SK-N-SH (cell line): ENCODE measurements at places on chromosomes 11 and 22.

DNA sequence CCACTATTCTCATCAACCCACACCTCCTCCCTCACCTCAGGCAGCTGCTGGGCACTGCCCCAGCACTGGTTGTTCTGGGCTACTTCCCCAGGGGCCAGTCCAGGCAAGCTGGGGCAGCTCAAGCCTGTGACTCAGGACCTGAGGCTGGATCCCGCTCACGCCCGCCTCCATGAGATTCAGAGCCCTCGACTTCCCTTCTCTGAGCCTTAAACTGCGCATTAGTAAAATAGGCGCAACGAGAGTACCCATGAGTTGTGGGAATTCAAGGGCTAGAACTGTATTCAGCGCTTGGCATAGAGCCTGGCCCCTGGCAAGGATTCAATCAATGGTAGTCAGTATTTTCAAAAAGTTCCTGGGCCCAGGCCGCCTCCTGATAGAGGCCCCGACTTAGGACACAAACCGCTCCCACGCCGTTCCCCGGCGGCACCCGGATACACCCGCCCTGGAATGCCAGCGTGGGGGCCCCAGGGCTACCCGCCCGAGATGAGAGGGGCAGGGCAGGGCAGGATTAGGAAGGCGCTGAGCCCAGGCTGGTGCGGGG is 723 bp upstream of the CD82 start:
- H3K4me3 ChIP-seq = peak overlapping the region; percentile 52
- peaks cover 27% of the 10 kb centered on the region for H3K4me1 ChIP-seq
- no peak for DNase-seq
- H3K36me3 ChIP-seq = no peaks in the 10 kb centered on the region
- H3K27ac ChIP-seq = peak overlapping the region; percentile 89

DNA sequence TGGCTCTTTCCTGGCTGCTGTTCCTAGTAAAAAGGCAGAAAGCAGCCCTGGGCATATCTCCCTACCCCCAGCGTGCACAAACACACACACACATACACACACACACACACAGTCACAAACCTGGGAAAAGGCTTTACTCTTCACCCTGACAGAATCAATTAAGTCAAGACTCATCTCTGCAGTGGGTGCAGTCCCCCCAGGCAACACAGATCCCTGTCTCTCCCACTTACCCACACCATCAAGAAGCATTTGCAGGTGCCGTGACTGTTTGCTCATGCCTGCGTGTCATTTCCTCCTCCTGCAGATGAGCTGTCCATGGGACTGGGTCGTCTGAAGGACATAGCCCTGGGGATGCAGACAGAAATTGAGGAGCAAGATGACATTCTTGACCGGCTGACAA is 28.6 kb downstream of the SNAP29 start:
- no peak overlapping the region for H3K4me3 ChIP-seq
- H3K27me3 ChIP-seq = no peaks in the 10 kb centered on the region
- H3K36me3 ChIP-seq = peaks cover 21% of the 10 kb centered on the region; the same call in 1 of the 2 replicates
- H3K4me1 ChIP-seq = peaks cover 33% of the 10 kb centered on the region; the same call in 1 of the 2 replicates
- peak overlapping the region; percentile 51 for H3K27ac ChIP-seq

GRCh38 chr22:45323695-45324094 is 14.0 kb downstream of the FAM118A start:
- H3K4me3 ChIP-seq = no peak overlapping the region
- peaks cover 17% of the 10 kb centered on the region; the same call in 1 of the 2 replicates for H3K36me3 ChIP-seq
- no peak for DNase-seq

- H3K4me3 ChIP-seq = peak overlapping the region; percentile 32; the same call in 1 of the 2 replicates
- no peak for DNase-seq
- no peaks in the 10 kb centered on the region for H3K27me3 ChIP-seq
- H3K36me3 ChIP-seq = peaks cover 65% of the 10 kb centered on the region
- peak overlapping the region; percentile 98 for H3K27ac ChIP-seq
Measured at GRCh38 chr11:18347471-18348125, 25.2 kb downstream of the GTF2H1 start.

DNA sequence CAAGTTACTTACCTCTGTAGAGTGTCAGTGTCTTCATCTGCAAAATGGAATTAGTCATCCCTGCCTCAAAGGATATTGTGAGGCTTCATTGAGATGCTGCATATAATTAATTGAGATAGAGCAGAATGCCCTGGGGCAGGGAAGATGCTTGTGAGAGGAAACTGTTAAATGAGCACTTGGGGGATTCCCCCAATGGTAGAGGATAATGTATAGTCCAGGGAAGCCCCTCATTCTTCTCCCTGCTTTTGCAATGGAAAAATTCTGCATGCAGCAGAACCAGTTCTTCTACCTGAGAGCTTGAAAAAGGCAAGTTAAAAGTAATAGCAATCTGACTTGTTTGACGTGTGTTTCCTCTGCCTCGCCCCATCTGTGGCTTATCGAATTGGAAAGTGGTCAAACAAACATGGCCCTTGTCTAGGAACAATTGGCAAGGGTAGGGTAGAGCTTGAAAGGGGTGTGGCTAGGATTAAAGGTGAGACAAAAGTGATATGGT is 90.9 kb downstream of the NAV2 start:
- H3K27ac ChIP-seq = no peak overlapping the region
- no peak for DNase-seq
- peaks cover 62% of the 10 kb centered on the region for H3K4me1 ChIP-seq

DNA sequence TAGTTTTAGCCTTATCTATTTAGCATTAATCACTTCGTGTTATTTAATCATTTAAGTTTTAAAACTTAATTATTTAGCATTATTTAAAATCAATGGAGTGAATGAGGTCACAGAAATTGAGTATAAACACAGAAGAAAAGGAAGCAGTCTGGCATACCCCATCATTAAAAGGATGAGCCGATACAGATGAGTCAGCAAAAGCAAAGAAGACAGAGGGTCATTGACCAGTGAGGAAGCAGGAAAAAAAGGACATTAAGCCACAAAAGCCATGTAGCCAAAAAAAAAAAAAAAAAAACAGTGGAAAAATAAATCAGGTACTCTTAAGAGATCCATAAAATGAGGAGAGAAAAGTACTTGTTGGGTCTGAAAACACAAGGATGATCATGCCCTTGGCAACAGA is 71.5 kb downstream of the TYR start:
- no peaks in the 10 kb centered on the region for H3K36me3 ChIP-seq
- no peak for DNase-seq
- H3K27ac ChIP-seq = no peak overlapping the region
- H3K4me3 ChIP-seq = no peak overlapping the region

DNA sequence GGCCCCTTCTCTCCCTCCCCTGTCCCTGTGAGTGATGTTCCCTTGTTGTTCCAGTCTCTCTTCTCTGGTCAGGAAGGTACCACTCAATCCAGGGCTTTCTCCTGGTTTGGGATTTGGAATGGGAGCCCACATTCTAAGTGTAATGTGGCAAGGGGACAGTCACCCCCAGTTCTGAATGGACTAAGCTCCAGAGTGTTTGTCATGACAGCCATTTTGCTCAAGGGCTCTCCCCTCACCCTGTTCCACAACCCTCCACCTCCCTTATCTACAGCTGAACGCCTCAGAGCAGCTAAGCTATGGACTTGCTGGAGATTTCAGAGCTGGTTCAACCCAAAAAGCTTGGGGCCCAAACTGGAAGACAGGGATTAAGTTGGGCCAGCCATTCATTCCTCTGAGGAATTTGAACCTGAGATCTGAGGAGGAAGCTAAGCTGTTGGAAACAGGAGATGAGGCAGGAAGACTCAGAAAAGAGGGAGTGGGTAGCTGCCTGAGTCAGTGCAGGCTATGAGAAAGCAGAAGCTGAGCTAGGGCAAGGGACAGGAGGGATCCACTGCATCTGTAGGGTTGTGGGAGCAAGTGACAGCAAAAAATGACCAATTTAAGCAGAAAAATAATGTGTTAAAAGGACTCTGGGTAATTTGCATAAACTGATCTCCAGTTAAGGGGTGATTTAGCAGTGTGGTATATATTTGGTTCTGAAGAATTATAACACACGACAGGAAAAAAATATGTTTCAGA is 22.9 kb upstream of the FCHSD2 start:
- no peaks in the 10 kb centered on the region for H3K36me3 ChIP-seq
- no peak overlapping the region for H3K4me3 ChIP-seq
- DNase-seq = no peak
- H3K27me3 ChIP-seq = no peaks in the 10 kb centered on the region
- H3K4me1 ChIP-seq = no peaks in the 10 kb centered on the region

DNA sequence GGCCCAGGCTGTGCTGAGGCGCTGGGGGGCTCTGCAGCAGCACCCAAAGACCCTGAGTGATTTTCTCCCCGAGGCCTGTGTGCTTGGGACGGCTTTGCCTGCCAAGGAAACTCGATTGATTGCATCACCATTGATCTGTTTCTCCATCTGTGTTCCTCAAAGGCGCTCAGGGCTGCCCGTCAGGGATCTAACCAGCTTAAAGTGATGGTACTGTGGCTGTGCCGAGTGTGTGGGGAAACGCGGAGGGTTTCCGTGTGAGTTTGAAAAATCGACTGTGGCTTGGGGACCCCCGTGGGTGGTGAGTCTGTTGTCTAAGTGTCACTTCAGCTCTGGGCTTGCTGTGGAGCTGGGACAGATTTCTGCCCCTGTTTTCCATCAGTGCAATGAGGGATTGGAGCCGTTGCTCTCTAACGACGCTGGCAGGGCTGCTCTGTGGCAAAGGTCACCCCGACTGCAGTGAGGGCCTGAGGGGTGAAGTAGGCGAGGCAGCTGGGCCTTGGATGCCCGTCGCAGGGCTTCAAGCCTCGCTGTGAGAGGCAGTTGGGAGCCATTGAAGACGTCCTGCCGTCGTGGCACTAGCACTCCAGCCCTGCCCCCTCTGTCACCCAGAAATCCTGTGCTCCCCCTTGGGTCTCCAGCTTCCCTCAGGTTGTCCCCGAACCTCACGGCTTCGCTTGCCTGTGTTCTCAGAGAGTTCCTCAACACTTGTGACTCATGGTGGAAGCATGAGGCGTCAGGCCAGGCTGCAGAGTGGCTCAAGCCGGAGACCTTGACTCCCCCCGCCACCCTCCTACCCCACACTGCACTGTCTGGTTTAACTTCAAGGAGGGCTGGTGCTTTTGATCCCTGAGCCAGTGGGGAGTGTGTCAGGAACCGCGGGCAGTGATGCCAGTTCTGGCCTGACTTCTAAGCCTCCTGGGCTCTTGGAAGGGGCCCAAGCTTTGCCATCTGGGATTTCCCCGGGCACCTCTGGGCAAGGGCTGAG is 21.8 kb downstream of the CACNA1I start:
- H3K4me3 ChIP-seq = no peak overlapping the region
- H3K4me1 ChIP-seq = peaks cover 19% of the 10 kb centered on the region; the same call in 1 of the 2 replicates
- no peaks in the 10 kb centered on the region for H3K27me3 ChIP-seq
- H3K36me3 ChIP-seq = no peaks in the 10 kb centered on the region

DNA sequence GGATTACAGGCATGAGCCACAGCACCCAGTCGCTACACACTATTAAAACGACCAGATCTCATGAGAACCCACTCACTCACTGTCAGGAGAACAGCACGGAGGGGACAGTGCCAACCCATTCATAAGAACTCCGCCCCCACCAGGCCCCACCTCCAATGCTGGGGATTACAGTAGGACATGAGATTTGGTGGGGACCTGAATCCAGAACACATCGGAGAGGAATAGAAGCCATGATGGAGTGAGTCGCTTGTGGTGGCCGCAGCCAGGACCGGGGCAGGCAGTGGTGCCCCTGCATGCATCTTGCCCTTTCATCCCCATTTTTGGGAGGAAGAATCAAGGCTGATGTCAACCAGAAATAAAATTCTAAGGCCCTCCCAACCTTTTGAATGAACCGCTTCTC is 8.7 kb downstream of the NADSYN1 start:
- peaks cover 71% of the 10 kb centered on the region for H3K36me3 ChIP-seq
- H3K27me3 ChIP-seq = no peaks in the 10 kb centered on the region
- no peak overlapping the region for H3K4me3 ChIP-seq
- DNase-seq = no peak

- H3K4me3 ChIP-seq = no peak overlapping the region
- no peaks in the 10 kb centered on the region for H3K36me3 ChIP-seq
- no peak for DNase-seq
- H3K4me1 ChIP-seq = no peaks in the 10 kb centered on the region
- no peaks in the 10 kb centered on the region for H3K27me3 ChIP-seq
Measured at GRCh38 chr11:102882389-102883024, 7.7 kb upstream of the MMP12 start.

DNA sequence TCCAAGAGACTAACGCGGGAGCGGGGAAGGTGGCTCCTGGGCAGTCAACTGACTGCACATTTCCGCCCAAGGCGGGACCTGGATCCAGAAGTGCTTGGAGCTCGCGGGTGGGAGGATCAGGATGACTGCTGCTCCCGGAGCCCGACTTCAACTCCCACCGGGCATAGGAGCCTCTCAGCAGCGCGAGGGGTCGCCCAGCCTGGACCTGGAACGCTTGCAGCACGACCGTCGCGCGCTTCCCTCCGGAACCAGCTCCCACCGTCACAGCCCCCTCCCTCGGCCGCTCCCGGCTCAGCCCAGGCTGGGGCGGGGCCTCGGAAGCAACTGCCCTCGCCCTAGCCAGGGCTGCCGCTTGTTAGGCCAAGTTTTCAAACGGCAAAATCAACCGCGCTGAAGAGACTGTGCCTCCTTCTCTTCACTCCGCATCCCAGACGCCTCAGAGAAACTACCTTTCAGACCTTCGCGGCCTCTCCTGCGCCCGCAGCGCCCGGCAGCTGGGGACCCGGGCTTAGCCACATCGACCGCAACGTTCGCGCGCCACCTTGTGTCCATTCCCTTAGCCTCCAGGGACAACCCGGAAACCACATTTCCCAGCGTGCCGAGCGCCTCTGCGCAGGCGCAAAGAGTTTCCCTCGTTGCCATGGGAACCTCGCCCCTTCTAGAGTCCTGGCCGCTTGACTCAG is 14.0 kb downstream of the SSH3 start:
- H3K36me3 ChIP-seq = no peaks in the 10 kb centered on the region
- H3K4me1 ChIP-seq = 0 out of 2 replicates have a peak, but pooled peaks cover 4% of the 10 kb centered on the region
- H3K27me3 ChIP-seq = no peaks in the 10 kb centered on the region
- peak overlapping the region; percentile 85 for H3K4me3 ChIP-seq

GRCh38 chr11:65241134-65241533 is 20.6 kb upstream of the POLA2 start:
- no peak for DNase-seq
- no peak overlapping the region for H3K27ac ChIP-seq
- H3K27me3 ChIP-seq = no peaks in the 10 kb centered on the region
- H3K36me3 ChIP-seq = no peaks in the 10 kb centered on the region
- H3K4me1 ChIP-seq = no peaks in the 10 kb centered on the region

GRCh38 chr22:44266796-44267760 is 45.7 kb downstream of the SHISAL1 start:
- H3K27me3 ChIP-seq = no peaks in the 10 kb centered on the region
- H3K36me3 ChIP-seq = no peaks in the 10 kb centered on the region
- no peak overlapping the region for H3K27ac ChIP-seq
- H3K4me3 ChIP-seq = no peak overlapping the region
- DNase-seq = no peak

GRCh38 chr22:45838305-45838887 is 138.6 kb downstream of the WNT7B start:
- no peak overlapping the region for H3K4me3 ChIP-seq
- no peak for DNase-seq
- no peaks in the 10 kb centered on the region for H3K27me3 ChIP-seq
- H3K4me1 ChIP-seq = peaks cover 6% of the 10 kb centered on the region; the same call in 1 of the 2 replicates
- peaks cover 60% of the 10 kb centered on the region for H3K36me3 ChIP-seq

- no peaks in the 10 kb centered on the region for H3K36me3 ChIP-seq
- H3K4me1 ChIP-seq = no peaks in the 10 kb centered on the region
- H3K27me3 ChIP-seq = no peaks in the 10 kb centered on the region
- no peak for DNase-seq
- no peak overlapping the region for H3K4me3 ChIP-seq
Measured at GRCh38 chr11:105986554-105986953, 35.5 kb downstream of the MSANTD4 start.
